ENCODE measurements at places on chromosomes 6 and 20.

- DNase-seq = no peak
Measured at GRCh38 chr6:162177746-162178145, 549.8 kb downstream of the PRKN start.

- no peak for DNase-seq
Measured at GRCh38 chr6:41336824-41337223, 1.4 kb downstream of the NCR2 start.

DNA sequence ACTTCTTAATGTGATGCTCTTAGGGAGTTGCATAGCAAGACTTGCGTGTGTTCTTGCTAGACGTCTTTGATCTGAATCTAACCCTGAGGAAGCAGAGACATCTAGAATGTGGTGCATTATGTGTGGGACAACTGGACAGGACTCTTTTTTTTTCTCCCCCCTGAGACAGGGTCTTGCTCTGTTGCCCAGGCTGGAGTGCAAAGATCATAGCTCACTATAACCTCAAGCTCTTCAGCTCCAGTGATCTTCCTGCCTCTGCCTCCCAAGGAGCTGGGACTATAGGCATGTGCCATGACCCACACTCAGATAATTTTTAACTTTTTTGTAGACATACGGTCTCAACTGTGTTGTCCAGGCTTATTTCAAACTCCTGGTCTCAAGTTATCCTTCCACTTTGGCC is 34.0 kb downstream of the PCMT1 start:
- DNase-seq = no peak

GRCh38 chr20:2952766-2953165 is 79.5 kb downstream of the PTPRA start:
- no peak for DNase-seq

DNA sequence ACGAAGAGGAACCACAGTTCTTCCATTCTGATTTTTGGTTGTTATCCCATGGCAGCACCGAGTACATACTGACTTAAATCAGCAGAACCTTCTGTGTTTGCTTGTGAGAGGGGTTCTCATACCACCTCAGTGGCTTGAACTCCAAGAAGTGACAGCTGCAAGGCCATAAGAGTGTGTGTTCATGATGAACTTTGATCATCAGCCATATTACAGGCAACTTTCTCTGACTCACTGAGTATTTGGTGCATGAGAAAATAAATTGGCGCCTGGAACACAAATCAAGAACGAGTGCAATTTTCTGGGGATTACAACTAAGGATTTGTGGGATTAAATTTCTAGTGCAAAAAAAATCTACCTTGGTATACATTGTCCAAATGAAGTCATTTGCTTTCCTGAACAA is 68.9 kb downstream of the CYP39A1 start:
- DNase-seq = no peak

GRCh38 chr6:87660226-87660911 is 41.7 kb downstream of the AKIRIN2 start:
- peak; percentile 54 for DNase-seq

- no peak for DNase-seq
Measured at GRCh38 chr6:14738933-14739332, 506.9 kb upstream of the JARID2 start.

DNA sequence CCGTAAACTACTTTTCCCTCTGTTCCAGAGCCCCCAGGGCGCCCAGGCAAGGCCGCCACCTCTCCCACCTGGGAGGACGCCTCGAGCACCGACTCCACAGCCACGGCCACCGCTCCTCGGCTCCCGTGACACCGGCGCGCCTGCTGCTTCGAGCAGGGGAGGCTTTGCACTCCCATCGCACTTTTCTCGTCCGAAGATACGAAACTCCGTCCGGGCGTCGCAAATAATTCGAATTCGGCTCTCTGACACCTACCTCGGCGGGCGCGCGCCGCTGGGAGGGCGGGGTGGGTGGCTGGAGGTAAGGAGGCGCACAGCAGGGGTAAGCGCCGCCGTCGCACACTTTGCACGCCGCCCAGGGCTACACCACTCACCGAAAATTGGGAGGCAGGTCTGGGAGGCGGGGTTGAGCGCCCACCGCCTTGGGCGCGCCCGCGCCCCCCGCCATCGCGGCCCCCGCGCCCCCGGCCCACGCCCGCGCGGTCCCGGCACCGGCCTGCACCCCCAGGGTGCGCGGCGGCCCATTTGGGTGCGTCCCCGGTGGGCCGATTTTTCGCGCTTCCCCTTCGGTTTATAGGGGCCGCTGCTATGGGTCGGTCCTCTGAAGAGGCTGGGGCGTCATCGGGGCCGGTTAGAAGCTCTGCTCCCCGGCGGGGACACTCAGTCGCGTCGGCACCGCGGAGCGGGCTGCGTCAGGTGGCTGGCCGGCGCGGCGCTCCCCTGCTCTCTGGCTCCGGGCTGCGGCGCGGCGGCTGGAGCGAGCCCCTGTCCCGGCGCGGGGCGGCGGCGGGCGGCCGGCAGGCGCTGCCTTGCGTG is 36.2 kb downstream of the GNAS start:
- DNase-seq = no peak

DNA sequence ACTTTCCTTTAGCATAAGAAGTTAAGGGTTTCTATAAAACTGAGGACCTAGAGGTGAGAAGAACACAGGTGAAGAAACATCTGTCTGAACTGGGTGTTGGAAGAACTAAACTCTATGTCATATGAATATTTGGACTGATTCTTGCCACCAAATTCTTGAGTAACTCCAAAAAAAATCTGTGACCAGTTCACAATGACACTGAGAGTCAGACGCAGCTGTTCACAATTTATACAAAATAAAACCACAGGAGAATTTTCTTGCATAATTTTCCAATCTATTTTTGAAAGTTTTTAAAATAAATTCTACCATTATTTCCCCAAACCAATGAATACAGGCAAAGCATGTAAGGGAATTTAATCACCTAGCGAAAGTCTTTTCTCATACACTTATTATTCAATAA is 148.1 kb upstream of the TCF21 start:
- DNase-seq = no peak

Data from HFF-Myc (cell line).